Right hindlimb (tissue), 1 donor: ENCODE measurements at places on chromosomes 11 and 22.

- DNase-seq, result no peak
Measured at GRCh38 chr11:86459002-86459385, 84.3 kb downstream of the CCDC81 start.

GRCh38 chr22:37300551-37301017, 18.3 kb downstream of the CYTH4 start:
- DNase-seq, result no peak

GRCh38 chr11:12116425-12117032, 6.1 kb downstream of the MICAL2 start:
- DNase-seq, result no peak

GRCh38 chr11:27626938-27627586, 73.2 kb downstream of the BDNF start:
- DNase-seq, result no peak

GRCh38 chr22:48596111-48596850, 1231.4 kb downstream of the BRD1 start:
- no peak for DNase-seq

GRCh38 chr22:30276039-30276438, 9.4 kb upstream of the OSM start:
- no peak for DNase-seq

DNA sequence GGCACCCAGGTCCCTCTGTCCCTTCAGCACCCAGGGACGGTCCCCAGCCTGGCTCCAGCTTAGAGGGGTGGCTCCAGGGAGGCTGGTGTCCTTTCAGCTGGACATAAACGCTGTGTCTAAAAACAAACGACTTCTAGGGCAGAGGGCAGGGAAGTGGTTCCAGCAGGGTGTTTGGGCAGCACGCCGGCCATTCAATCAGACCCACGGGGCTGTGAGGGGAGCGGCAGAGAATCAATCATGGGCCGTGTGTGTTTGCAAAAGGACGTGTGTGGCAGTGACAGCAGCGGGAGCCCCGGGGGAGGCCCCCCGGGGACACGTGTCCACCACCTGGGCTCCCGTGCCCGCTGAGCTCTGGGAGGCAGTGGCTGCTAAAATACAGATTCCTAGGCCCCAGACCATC, 127.7 kb downstream of the MN1 start:
- no peak for DNase-seq

DNA sequence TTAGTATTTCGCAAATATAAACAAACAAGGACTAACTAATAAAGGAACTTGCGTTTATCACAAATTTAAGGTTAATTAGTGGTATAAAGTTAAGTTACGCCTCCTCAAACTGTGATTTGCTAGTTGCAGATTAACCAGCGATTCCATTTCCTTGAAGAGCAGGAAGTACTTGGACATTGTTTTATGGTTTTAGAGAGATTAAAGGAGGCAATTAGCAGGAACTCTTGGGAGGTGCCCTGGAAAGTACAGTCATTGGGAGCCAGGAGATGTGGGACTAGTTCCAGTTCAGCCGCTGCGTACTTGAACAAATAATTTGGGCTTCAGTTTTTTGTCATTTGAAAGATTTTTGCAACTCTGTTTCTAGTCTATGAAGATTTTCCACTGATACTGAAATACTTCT, 3.3 kb downstream of the FAM118B start:
- no peak for DNase-seq

- peak; percentile 42 for DNase-seq
Measured at GRCh38 chr11:63769714-63770455, 1.3 kb upstream of the ZFTA start.

GRCh38 chr11:14357881-14358728, 878 bp downstream of the RRAS2 start:
- DNase-seq, result peak; percentile 72

DNA sequence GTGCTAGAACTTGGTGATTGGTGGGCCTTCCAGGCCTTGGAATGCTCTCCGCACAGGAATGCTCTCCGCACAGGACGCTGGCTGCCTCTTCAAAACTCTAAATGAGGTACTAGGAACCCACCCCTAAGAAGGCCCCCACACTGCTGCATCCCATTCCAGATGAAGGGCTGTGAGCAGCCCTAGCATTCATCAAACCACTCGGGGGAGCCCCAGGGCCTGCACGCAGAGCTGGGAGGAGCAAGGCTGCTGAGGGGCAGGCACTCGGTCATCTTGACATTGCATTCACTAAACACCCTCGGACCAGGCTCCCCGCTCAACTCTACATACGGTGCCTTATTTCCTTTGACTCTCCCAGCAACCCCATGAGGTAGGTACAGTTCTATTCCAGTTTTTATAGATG, 49.2 kb upstream of the EMID1 start:
- peak; percentile 54 for DNase-seq
